HCEC 1CT (cell line): ENCODE measurements at places on chromosomes 7 and 10.

DNA sequence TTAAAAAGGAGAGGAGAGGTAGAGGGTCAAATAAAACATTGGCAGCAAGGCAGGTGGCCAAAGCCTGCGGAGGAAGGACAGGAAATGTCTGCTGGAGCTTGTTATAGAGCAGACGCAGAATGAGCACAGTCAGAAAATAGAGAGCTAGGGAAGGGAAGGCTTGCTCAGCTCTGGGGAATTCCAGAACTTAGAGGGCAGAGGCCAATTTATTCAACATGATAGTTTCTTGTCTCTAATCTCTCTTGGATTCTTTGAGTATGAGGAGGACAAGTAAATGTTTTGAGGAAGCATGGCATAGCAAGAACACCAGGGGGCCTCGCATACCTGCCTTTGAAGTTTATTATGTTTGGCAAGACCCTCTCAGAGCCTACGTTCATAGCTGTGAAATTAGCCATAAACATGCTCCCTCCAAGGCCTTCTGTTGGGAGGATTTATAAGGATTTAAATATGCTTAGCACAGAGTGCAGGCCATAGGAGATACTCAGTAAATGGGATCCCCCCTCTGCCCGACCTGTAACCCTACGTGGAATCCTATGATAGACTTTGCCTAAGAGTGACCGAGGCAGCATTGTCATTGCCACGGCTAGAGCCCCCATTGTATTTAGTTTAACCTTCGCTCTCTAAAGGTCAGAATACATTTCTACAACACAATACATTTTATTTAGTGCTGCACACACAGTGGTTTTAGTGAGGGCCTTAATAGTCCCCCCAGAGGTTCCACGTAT lies 293.9 kb downstream of the CCDC3 start:
- peak; percentile 97 for DNase-seq

GRCh38 chr7:135449436-135449835 lies 60.5 kb downstream of the CNOT4 start:
- no peak for DNase-seq

GRCh38 chr10:99629625-99629978 lies 9.4 kb upstream of the SLC25A28 start:
- DNase-seq, result no peak

GRCh38 chr10:109744020-109744419 lies 179.3 kb downstream of the XPNPEP1 start:
- no peak for DNase-seq

DNA sequence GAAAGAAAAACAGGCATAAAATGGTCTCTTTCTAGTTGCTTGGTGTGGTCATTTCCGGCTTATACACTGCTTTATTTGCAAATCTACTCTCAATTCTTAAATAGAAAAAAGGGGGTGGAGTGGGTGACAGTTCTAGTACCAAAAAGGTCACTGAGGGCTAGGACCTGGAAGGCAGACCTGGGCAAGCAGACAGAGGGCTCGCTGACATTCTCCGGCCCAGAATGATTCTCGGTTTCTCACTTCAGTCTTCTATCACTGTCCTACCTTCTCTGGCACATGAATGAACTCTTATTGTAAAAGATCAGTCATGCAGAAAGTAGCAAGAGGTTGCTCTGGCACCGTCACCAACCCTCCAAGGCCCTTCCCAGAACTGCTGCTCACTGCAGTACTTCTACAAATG lies 54.0 kb downstream of the MALSU1 start:
- no peak for DNase-seq

- no peak for DNase-seq
These were observed 76.4 kb upstream of the RSU1 start for GRCh38 chr10:16893664-16894063.

- no peak for DNase-seq
These were observed 369.4 kb upstream of the BMPER start for GRCh38 chr7:33535989-33536388.

DNA sequence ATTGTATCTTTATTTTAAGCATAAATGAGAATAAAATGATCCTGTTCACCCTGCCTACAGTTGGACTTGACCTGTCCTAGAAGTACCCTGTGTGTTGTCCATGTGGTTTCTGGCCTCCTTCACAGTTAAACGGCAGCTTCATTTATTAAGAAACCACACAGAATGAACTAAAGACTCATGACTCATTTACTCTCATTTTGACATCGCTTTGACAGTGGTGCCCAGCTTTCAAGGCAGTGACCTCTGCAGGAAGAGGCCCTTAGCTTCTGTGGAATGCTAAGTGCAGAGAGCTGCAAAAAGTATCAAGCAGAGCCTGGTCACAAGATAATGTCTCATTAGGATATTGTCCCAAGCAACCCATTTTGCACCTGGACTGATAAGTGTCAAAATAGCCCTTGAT lies 93.4 kb downstream of the AVL9 start:
- peak; percentile 92 for DNase-seq

DNA sequence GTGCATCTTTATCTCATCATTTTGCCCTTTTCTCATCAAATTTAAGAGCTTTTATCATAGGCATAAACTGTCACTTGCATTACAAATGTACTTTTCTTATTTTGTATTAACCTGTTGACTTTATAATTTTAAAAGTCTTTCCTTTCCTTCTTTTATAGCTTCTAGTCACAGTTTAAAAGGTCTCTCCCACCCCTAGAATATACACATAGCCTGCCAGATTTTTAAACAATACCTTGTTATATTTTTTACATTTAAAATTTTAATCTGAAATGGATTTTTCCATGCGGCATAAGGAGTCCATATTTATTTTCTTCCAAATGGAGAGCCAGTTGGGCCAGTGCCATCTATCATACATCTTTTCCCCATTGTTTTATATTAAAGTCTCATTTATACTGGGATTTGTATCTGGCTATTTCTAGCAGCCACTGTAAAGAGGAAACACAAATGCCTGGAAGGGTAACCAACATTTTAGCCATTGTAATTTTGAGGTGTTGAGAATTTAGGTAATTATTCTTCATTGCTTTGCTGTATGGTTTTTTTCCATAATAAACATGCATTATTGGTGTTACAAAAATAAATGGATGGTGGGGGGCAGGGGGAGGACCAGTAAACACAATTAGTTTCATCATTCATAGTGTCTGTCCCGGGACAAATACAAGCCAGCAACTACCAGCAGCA lies 92.8 kb downstream of the CCDC71L start:
- DNase-seq, result no peak

GRCh38 chr10:101922846-101923245 lies 79.2 kb upstream of the KCNIP2 start:
- DNase-seq, result no peak

DNA sequence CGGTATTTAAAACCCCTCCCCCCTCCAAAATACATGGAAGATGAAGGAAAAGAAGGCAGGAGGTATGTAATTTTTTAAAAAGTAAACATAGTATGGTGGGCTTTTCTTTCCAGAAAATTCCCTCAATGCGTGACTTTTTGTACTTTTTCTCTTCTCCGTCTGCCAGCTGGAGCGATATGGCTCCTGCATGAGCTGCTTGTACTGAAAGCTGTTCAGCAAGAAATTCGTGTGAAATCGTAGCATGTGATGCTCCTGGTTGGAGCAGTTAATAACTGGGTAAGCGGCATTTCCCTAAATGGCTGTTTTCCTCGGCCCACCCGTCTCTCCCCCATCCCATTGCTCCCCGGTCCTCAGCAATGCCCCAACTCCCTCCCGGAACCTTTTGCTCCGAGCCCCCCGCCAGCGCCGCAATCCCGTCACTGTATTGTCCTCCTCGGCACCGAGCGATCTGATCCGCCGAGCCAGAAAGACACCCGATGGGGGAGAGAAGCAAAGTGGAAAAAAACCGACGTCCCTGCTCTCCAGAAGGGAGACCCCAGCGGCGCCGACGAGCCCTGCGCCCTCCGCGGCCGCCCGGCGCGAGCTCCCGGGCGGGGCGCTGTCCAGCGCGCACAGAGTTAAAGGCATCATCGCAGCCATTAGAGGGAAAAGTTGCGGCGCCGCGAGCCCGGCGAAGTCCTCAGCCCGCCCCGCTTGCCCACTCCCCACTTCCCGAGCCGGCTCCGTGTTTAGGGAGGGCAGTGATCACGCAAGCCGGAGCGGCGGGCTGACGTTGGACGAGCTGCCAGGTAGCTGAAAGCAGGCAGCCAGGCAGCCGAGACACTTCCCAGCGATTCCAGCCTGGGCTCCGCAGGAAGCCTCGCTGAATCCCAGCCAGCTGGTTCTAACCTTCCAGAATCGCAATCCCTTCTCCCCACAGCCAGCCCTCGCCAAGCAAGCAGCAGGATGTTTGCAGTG lies at the start of gene VSTM2A:
Gene VSTM2A (plus strand): TSS at position 707 of the 957 bp plus-strand sequence. CDS start 356 bp downstream, outside the sequence.
- no peak for DNase-seq

DNA sequence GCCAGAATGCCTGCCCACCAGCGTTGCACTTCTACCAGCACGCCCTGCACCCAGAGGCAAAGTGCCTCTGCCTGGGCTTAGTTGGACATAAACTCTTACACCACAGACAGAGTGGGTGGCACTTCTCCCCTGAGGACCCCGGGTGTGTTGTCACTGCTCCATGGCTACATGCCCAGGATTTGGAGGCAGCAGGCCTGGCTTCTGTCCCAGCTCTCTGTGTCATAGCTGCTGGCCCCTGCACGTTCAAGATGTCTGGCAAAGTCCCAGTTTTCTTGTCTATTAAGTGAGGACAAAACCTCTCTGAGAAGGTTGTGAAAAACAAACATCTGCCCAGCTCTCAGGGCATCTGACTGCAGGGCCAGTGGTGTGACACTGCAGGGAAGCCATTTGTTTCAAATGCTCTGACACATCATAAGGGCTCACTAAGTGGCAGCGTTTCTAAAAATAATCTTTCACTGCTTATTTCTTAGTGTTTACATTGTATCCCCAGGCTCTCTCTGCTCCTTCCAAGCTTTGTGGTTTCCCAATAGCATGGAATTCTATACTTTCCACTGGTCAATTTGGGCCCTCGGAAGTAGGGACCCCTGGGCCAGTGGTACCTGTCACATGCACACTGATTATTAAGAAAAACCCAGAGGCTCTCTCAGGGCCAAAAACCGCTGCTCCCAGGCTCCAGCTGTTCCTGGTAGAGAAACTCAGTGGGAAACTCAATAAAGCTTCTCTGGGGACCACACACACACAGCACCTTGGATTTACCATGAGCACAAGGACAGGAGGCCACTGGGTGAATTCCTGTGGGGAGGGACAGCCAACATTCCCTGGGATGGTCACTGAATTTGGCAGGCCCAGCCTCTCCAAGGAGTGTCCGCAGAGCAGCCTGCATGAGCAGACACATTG lies 86.2 kb upstream of the ANLN start:
- DNase-seq, result peak; percentile 82

GRCh38 chr10:58217612-58218011 lies 50.1 kb downstream of the IPMK start:
- DNase-seq, result peak; percentile 43

GRCh38 chr10:1379601-1380000 lies 323.4 kb downstream of the WDR37 start:
- no peak for DNase-seq

- DNase-seq, result no peak
These were observed 27.4 kb upstream of the PLA2G12B start for GRCh38 chr10:72981882-72982529.

DNA sequence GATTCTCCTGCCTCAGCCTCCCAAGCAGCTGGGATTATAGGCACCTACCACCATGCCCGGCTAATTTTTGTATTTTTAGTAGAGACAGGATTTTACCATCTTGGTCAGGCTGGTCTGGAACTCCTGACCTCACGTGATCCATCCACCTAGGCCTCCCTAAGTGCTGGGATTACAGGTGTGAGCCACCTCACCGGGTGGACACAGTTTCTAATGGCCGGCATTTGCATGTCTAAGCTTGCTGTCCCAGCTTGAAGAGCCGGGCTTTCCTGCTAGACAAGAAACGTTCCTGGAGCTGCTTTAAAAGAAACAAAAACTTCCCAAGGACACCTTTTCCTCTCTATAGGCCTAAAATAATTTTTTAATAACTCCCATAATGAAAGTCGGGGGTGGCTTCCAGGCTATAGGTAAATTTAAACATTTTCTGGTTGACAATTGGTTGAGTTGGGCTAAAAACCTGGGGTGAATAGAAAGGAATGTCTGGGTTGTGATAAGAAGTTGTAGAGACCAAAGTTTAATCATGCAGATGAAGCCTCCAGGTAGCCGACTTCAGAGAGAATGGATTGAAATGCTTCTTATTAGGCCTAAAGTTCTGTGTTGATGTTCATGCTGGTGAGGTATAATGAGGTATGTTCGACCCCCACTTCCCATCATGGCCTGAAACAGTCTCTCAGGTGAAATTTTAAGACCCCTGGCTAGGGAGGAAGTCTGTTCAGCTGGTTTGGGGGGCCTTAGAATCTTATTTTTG lies 8.8 kb downstream of the ACADSB start:
- no peak for DNase-seq

- DNase-seq, result no peak
These were observed 59.3 kb upstream of the ICA1 start for GRCh38 chr7:8321312-8321711.

GRCh38 chr10:5927306-5927705 lies 37.3 kb downstream of the FBH1 start:
- DNase-seq, result peak; percentile 76

DNA sequence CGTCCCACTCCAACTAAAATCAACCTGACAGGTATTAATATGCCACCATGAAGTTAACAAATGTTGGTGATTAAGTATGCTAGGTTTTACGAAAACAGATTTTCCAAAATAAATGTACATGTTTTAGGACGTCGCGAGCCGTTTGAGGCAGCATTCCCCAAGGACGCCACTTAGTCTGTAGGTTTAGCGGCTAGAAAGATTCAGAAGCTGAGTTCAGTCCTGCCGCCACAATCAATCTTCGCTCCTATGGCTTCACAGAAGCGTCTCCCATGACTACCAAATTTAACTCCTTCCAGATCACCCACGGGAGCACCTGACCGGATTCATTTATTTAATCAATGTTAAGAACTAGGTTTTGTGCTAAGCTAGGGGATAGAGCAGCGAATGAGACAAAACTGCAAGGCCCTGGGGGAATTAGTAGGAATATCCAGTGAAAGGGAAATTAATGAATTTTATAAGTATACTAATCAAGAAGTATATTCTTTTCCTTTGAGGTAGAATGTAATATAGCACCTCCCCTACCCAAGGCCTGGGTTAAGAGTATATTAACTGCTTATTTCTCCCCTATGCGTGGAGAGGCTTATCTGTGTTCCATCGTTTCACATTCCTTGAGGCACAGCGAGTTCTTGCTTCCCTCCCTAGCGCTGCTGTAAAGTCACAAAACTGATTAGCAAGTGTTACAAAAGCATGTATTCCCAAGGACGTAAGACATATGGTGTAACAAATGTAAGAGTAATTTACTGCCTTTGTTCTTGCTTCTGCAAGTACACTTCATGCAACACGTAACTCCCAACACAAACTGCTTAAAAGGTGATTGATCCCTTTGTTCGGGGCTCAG lies 994 bp upstream of the CYP51A1 start:
- peak; percentile 27 for DNase-seq

GRCh38 chr10:93604146-93604545 lies 3.1 kb upstream of the RBP4 start:
- no peak for DNase-seq

- DNase-seq, result no peak
These were observed 13.0 kb upstream of the ELN start for GRCh38 chr7:74014931-74015330.

DNA sequence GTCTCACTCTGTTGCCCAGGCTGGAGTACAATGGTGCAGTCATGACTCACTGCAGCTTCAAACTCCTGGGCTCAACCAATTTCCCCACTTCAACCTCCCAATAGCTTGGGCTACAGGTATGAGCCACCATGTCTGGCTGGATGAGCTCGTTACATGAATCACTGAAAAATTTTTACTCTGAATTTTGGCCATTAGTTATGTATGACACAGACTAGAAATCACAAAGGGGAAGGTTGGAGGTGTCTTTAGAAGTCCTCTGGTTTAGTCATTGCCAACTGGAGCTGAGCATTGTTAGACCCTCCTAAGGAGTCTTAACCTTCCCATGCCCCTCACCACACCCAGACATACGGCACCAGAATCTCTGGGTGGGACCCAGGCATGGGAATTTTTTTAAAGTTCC lies 34.7 kb downstream of the SVIL start:
- no peak for DNase-seq

- DNase-seq, result no peak
These were observed 5.1 kb downstream of the TLX1 start for GRCh38 chr10:101136007-101136707.
